Dorsolateral prefrontal cortex (tissue), 122 donors: ENCODE measurements at places on chromosomes 11 and 22. TPM values are rescaled to one million over a fixed set of nuclear protein-coding genes. Genes with fewer than 3 reads are reported as not detected.

DNA sequence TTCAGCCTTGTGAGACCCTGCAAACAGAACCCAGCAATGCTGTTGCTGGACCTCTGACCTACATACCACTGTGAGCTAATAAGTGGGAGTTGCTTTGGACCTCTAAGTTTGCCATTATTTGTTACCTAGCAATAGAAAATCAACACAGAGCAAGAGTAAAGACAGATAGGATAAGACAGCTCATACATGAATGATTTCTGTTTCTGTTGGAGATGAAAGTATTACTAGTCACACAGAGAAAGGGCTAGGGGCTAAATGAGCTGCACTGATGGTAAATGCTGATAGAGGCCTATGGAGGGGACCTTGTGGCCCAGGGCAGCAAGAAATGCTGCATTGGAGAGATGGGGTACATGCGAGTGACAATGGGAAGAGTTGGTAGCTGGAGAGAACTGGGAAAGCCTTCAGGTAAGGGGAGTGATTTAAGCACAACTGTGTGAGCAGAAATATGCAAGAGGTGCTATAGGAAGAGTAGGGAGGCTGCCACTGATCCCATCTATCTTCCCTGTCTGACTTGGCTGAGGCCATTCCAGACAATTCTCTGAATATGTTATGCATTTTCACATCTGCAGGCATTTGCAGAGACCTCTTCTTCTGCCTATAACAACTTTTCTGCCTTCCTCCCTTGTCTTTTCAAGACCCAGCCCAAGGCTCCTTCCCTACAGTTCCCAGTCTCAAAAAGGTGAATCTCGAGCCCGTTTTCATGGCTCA lies 46.1 kb upstream of the SYN3 start:
- no peak for DNase-seq

GRCh38 chr11:3786781-3787428 lies 10.4 kb downstream of the NUP98 start:
- DNase-seq: no peak

- no peak for DNase-seq
These were observed 15.6 kb downstream of the GRAMD4 start for GRCh38 chr22:46635756-46636155.

- no peak for DNase-seq
These were observed 39.7 kb downstream of the USP35 start for GRCh38 chr11:78228467-78228866.

DNA sequence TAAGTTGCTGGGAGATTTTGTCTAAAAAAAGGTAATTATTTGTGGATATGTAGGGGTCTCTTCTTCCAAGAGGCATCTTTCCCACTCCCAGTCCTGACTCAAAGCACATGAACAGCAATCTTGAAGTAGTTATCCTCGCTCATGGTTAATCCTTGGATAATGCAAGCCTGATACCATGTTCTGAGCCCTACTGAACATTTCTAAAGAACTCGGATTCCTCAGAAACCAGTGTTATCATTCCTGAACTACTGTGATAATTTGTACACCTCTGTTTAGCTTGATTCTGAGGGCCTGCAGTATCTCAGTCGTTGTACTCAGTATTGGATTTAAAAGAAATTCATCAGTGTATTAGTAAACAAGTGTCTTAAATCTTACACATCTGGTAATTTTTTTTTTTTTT lies 22.3 kb upstream of the RCE1 start:
- no peak for DNase-seq

DNA sequence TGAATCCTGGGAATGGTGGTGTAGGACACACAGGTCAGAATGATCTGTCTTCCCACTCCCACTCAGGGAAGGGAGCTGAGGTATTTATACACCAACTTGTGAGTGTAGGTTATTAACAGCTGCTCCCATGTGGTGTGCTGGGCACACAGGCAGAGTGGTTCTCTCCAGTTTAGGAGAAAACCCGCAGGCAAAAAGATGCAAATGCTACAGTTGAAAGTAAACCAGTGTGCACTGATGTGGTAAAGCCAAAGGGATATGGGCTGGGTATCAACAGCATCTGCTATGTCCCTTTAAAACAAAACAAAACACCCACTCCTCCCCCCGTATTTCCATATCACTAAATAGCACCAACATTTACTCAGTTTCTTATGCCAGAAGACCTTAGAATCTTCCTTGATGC lies 75.4 kb upstream of the SYT13 start:
- no peak for DNase-seq

DNA sequence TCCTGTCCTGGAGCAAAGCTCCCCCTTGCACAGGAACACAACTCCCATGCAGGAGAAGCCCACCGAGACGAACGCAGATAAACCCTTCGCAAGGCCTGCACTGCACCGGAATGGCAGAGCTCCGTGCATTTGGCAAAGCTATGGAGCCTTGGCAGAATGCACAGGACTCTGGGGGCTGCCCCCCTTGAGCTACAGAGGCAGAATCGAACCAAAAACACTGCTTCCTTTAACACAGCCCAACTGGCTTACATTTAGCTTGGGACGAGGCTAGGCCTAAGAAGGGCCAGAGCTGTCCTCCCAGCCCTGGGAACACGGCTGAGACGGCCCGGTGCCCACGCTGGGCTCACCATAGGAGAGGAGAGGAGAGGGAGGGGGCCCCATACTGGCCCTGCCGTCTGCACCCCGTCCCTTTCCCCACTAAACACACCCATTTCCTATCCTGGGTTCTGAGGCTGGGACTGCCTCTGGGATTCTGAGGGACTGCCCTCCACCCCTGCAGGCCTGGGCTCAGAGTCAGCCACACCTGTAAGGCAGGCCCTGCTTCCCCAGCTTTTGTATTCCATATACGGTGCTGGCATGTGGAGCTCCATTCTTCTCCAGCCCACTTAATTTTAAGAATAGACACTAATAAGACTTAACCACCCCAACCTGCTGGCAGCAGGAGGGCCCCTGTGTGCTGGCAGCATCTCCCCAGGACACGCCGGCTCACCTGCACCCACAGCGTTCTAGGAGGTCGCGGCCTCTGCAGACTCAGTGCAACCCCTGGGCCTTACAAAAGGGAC lies 32.9 kb downstream of the PPM1F start:
- no peak for DNase-seq

Gene CTR9
- total RNA-seq: 32.4 TPM

Gene PLAAT4
- 23.2 TPM for total RNA-seq

Gene PDE2A
- total RNA-seq: 137 TPM

Gene SLC6A5
- total RNA-seq: not detected

DNA sequence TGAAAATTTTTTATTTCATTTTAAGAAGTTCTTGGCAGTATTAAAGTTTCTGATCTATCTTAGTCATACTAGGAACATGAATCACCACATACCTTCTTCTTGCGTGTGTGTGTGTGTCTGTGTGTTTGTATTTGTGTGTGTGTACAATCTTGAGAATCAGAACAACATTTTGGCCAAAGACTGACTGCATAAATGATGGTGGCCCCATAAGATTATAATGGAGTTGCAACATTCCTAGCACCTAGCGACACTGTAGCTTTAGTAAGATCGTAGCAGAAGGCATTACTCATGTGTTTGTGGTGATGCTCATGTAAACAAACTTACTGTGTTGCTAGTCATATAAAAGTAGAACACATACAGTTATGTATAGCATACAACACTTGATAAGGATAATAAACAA lies 205.4 kb downstream of the FAM76B start:
- DNase-seq: no peak

DNA sequence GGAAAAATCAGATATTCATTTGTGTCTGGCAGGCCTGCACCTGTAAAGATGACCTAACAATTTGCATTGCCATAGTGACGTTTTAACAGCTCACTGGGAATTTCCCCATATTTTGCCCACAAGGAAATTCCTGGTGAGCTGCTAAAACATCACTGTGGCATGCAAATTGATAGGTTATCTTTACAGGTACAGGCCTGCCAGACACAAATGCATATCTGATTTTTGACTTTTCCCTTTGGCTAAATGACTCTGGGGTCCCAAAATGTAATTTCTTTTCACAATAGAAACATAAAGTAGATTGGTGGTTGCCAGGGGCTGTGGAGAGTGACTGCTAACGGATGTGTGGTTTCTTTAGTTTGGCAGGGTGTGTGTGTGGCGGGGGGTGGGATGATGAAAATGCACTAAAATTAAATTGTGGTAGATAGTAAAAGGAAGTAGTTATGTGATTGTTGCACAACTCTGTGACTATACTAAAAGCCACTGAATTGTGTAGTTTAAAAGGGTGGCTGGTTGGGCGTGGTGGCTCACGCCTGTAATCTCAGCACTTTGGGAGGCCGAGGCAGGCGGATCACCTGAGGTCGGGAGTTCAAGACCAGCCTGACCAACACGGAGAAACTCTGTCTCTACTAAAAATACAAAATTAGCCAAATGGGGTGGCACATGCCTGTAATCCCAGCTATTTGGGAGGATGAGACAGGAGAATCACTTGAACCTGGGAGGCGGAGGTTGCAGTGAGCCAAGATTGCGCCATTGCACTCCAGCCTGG lies 18.5 kb upstream of the FEZ1 start:
- DNase-seq: no peak

GRCh38 chr22:24189249-24190158 lies 8.2 kb downstream of the SUSD2 start:
- DNase-seq: no peak

- DNase-seq: no peak
These were observed 33.6 kb downstream of the SYN3 start for GRCh38 chr22:33024626-33025025.

Gene RASSF7
- 8.0 TPM for total RNA-seq

- no peak for DNase-seq
These were observed 7.5 kb downstream of the DIXDC1 start for GRCh38 chr11:111944651-111945051.

Gene TP53I11
- 21.8 TPM for total RNA-seq

GRCh38 chr11:1127664-1128162 lies 30.0 kb upstream of the MUC5AC start:
- no peak for DNase-seq

DNA sequence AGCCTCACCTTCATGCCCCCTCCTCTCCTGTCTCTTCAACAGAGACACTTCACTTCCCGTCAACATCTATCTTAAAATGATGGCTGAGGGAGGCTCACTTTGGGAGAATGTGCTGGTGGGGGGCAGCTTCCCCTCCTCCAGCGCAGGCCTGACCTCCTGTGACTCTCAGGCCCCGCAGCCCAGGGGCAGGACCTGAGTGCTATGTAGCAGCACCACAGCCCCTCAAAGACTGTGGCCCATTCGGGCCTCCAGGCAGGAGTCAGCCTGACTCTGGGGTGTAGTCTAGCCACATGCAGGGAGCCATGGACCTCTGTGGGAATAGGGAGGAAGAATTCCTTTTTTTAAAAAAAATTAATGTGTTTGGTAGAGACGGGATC lies 43.7 kb downstream of the DKK3 start:
- DNase-seq: no peak

DNA sequence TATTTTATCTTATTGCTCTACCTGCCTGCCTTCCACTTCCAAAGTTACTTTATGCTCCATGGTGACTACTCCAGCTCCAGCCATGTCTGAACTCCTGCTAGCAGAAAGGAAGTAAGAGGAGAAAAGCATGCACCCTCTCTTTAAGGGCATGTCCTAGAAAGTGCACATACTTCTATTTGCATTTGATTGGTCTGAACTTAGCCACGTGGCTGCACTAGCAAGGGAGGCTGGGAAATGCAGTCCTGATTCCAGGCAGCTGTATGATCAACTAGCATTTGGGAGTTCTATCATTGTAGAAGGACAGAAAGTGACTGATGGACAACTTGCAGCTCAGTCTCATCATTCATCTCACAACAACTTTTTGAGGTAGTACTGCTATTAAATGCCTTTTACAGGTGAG lies 515.7 kb downstream of the BUD13 start:
- DNase-seq: no peak

DNA sequence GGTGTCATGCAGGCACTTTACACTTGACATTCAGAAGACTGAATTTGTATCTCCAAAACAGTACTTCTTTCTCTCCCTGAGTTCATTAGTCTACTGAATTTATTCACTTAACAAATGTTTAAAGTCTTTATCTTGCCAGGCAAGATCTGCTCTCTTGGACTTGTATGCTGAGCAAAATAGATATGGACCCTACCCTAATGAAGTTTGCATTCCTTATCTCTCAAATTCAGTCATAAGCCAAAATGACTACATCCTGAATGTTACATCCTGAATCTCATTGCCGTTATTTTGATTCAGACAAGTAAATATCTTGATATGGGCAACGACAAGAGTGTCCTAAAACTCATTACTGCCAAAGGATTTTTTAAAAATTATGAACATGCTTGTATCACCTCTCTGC lies 29.7 kb downstream of the FAR1 start:
- DNase-seq: no peak

Gene LRP4
- 150 TPM for total RNA-seq
